ENCODE measurements at places on chromosomes 6 and 20. TPM values are rescaled to one million over a fixed set of nuclear protein-coding genes. Genes with fewer than 3 reads are reported as not detected.

DNA sequence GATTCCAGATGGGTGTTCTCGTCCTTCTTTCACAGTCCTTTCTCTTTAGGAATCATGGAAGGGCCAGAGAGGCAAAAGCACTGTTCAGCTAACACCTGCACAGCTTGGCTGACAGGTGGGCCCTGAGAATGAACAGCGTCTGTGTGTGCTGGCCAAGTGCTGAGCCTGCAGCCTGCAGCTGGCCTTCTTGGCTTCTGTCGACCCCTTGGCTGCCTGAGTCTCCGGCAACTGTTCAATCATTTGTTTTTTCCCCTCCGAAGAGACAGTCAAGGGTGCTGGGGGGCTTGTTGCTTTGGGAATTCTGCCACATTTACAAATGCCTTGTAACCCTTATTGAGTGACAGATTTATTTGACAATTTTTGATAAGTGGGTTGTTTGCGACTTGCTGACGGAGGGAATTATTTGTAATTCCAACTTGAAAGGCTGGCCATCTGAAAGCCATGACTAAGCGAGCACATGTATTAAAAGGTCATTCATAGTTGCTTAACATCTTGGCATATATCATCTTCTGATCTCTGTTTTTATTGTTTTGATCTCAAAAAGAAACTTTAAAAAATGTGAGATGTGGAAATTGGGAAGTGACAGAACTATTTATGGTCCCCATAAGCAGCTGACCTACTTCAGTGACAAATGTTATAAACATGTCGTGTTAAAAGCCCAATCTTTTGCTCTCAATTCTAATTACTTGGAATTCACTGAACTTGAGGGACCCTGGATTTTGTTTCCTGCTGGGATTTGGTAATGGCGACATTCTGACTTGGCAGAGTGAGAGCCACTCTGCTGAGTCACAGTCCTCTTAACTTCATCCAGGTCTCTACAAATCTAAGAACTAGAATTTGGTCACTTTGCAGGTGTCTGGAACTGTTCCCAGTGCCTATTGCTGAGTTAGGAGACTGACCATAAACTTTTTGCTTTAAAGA is 41.9 kb upstream of the FERMT1 start:
- no peaks in the 10 kb centered on the region for H3K36me3 ChIP-seq
- no peaks in the 10 kb centered on the region for H3K27me3 ChIP-seq
- no peak overlapping the region for H3K27ac ChIP-seq
- H3K4me3 ChIP-seq = no peak overlapping the region
- peaks cover 15% of the 10 kb centered on the region for H3K4me1 ChIP-seq

DNA sequence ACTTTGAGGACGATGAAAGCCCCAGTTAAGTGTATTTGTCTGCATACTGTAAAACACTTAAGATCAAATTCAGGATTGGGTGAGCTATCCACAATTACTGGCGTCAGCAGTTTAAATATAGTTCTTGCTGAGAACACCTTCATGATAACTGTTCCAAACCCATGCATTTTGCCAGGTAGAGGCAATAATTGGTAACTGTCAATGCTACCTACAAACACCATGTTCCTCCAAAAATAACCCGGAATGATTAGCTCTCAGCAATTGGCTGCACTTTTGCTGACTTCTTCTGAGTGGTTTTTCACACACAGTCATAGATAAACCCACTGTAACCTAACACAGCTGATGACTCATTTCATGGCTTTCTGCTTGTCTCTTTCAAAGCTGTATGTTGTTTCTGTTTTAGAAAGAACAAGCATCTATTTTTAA is 1358.6 kb upstream of the GJE1 start:
- no peaks in the 10 kb centered on the region for H3K27me3 ChIP-seq
- H3K36me3 ChIP-seq = no peaks in the 10 kb centered on the region
- DNase-seq = no peak
- H3K4me1 ChIP-seq = peaks cover 12% of the 10 kb centered on the region
- H3K27ac ChIP-seq = no peak overlapping the region
- no peak overlapping the region for H3K4me3 ChIP-seq

- no peak overlapping the region for H3K27ac ChIP-seq
- no peak overlapping the region for H3K4me3 ChIP-seq
- no peak for DNase-seq
- H3K27me3 ChIP-seq = no peaks in the 10 kb centered on the region
- H3K36me3 ChIP-seq = peaks cover 6% of the 10 kb centered on the region
- H3K4me1 ChIP-seq = no peaks in the 10 kb centered on the region
Observed at GRCh38 chr20:37504404-37505096, 16.5 kb upstream of the NNAT start.

Gene SLC17A5
- 10.1 TPM for total RNA-seq

DNA sequence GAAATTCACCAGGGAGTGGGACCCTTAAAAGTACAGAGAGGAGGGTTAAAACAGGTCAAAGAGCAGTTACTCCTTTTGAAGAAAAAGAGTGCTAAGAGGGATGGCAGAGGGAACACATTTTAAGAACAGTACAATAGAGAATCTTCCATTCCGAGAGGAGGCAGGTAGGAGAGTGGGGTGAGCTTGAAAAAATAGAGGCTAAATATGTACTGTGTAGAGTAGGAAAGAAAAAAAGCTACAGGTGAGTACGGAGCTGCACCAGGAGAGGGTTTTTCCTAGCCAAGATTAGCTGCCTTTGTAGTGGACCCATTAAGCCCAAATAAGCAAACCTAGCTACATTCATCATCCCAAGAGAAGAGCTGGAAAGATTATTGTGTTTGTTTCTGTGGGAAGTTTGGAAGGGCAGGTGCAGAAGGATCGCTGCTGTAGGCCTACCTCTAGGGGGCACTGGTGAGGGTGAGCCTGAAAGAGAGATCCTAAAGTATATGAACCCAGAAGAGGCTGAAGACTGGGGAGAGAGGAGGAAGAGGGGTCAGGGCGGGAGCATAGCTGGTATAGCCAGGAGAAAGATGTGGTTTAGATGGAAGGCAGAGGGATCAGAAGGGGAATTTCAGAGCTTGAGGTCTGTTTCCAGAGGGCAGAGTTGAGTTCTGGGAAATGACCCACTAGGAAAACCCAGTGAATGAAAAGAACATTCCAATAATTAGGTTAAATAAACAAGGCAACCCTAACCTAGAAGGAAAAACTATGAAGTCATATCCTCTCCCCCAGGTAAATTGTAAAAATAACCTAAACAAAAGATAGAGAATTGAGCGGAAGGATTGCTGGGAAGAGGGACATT is 50.2 kb upstream of the HINT3 start:
- H3K4me3 ChIP-seq = no peak overlapping the region
- no peaks in the 10 kb centered on the region for H3K36me3 ChIP-seq
- H3K27me3 ChIP-seq = no peaks in the 10 kb centered on the region
- no peak overlapping the region for H3K27ac ChIP-seq
- H3K4me1 ChIP-seq = no peaks in the 10 kb centered on the region

GRCh38 chr6:124873066-124873410 is 89.2 kb upstream of the RNF217 start:
- no peak overlapping the region for H3K4me3 ChIP-seq
- H3K36me3 ChIP-seq = no peaks in the 10 kb centered on the region
- H3K27ac ChIP-seq = no peak overlapping the region
- H3K27me3 ChIP-seq = no peaks in the 10 kb centered on the region
- DNase-seq = no peak

- H3K4me3 ChIP-seq = no peak overlapping the region
- H3K27me3 ChIP-seq = no peaks in the 10 kb centered on the region
- no peak for DNase-seq
Observed at GRCh38 chr6:278494-278893, 13.8 kb upstream of the DUSP22 start.

Gene SNRPB
- total RNA-seq = 173 TPM

Gene MOG
- total RNA-seq = not detected
